Progenitor cell of endocrine pancreas (in vitro differentiated cells): ENCODE measurements at places on chromosomes 3 and 15.

DNA sequence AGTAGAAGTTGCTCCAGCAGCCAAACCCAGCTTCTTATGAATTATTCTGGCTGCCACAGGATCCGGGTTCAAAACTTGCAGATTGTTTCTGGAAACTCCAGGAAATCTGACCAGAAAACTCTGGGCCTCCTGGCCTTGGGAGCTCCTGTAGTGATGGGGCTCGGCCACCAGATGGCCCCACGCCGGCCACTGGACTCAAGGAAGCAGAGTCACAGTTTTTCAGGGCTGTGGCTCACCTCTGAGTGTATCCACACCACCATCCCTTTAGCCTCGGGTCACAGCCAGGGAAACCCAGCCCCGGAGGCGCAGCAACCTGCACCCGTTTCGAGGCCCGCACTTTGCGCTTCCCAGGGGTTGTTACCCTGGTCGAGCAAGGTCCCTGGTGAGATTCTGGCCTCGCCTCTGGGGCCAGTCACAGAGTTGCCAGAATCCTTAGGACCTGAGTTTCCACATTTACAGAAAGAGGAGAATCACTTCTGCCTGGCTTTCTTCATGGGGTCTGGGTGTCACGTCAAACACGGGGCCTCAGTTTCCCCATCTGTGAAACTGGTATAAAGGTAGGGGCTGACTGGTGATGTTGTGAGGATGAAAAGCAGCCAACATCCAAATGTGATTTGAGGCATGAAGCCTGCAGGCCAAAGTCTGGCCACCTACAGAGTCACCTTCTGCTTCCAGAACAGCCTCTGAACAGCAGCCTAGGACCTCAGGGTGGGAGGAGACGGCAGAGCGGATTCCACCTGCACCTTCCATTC is 53.5 kb upstream of the LCTL start:
- peak; percentile 74 for DNase-seq
- H3K4me1 ChIP-seq: peaks cover 11% of the 10 kb centered on the region
- no peak overlapping the region for H3K27ac ChIP-seq
- no peak overlapping the region for H3K4me3 ChIP-seq

DNA sequence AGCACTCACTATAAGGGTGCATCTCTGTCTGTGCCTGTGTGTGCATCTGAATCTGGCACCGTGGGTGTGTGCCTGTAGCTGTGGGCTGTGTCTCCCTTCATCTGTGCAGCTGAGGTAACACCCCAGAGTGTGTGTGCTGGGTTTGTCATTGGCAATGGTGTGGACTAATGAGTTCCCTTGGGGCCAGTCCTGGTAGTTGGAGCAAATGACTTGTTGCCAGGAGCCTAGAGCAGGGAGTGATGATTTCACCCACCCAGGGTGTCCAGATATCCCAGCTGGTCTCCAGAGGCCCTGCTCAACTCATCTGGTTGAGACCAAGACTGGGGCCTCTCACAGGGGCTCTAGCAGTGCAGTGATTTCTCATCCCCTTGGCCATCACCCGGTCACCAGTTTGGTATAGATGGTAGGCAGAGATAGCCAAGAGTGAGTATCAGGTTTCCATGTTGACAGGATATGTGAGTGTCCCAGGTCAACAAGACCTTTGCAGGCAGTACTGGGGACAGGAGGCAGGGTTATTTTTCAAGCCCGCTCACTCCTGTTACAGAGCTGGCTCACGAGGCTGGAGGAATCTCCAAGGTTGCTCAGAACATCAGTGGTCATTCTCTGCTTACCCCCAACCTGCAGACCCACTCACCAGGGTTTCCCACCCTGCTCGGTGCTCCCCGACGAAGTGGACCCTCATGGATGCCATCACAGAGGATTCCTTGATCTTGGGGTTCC is 4.1 kb upstream of the HDAC11 start:
- no peaks in the 10 kb centered on the region for H3K27me3 ChIP-seq
- peaks cover 14% of the 10 kb centered on the region for H3K4me1 ChIP-seq
- no peak for DNase-seq
- H3K36me3 ChIP-seq: no peaks in the 10 kb centered on the region

DNA sequence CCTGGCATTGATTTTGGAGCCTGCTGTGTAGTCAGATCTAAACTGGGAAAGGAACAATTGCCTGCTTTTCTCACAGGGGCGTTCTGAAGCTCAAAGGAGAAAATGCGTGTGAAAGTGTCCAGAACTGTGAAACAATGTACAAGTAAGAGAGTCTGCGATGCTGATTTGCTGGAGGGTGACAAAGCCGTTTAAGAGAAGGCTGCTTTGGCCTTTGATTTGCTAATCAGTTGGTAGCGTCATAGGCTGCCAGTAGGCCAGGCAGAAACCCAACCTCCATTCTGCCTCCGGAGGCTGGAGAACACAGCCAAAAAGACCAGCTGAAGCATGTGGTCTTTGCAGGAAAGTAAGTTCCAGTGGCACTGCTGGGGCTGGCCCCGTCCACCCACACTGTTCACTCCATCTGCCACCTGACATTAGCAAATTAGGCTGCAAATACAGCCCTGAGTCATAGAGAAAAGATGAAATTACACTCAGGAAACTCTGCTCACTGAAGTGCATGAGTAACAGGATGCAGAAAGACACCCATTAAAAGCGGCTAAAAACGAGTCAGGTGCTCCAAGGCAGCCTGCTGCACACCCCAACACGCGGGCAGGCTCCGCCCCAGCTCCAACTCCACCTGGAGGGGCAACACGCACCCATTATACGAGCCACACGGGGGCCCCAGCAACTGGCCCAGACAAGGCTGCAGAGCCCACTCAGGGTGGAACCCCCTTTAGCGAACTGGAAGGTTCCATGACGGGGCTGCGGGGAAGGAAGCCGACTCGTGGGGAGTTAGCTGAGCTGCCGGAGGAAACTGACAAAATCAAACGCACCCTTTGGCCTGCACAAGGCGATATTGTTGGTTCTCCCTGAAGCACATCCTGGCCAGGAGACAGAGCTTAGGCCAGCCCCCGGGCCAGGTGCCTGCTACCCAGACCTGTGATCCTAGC is 31.6 kb downstream of the ZDHHC19 start:
- no peak for DNase-seq
- H3K27ac ChIP-seq: peak overlapping the region; percentile 87
- H3K4me3 ChIP-seq: no peak overlapping the region
- H3K27me3 ChIP-seq: peaks cover 3% of the 10 kb centered on the region
- H3K4me1 ChIP-seq: peaks cover 18% of the 10 kb centered on the region
- no peaks in the 10 kb centered on the region for H3K36me3 ChIP-seq

DNA sequence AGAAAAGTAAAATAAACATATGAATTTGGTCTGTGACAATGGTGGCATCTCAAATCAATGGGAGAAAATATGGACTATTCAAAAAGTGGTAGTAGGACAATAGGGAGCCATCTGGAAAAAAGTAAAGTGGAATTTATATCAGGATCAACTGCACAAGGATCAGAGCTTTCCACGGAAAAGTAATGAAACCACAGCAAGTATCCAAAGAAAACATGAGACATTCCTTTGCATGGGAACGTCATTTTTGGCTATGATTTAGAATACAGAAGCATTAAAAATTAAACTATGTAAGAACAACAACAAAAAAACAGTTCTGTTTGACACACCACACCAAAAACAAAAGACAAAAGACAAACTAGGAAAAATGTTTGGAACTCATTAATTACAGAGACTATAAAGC is 18.7 kb downstream of the CRBN start:
- H3K36me3 ChIP-seq: peaks cover 28% of the 10 kb centered on the region
- no peaks in the 10 kb centered on the region for H3K4me1 ChIP-seq
- H3K27ac ChIP-seq: no peak overlapping the region
- DNase-seq: no peak
- H3K4me3 ChIP-seq: no peak overlapping the region

GRCh38 chr15:67850994-67851571 is 11.2 kb upstream of the RNU6-1 start:
- H3K36me3 ChIP-seq: no peaks in the 10 kb centered on the region
- no peak overlapping the region for H3K27ac ChIP-seq
- no peak for DNase-seq
- H3K4me1 ChIP-seq: peaks cover 4% of the 10 kb centered on the region

GRCh38 chr15:67340630-67341029 is 86.0 kb downstream of the IQCH start:
- peaks cover 3% of the 10 kb centered on the region for H3K4me1 ChIP-seq
- DNase-seq: no peak
- no peak overlapping the region for H3K4me3 ChIP-seq
- H3K27ac ChIP-seq: no peak overlapping the region

DNA sequence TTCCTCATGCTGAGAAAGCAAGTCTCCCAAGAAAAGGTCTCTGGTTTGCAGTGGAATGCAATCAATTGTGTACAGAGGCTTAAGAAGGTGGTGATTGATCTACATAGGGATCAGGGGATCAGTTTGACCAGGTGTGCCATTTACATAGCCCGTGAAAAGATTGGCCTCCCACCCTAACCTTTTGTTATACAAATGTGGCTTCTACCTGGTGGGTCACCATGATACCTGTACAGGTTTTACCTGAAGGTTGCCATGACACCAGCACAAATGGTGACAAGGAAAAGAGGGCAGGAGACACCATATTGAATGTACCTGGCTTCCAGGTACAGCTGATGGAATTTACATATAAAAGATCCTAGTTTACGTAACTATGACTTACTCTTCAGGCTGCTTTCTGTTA is 25.5 kb upstream of the TEX55 start:
- H3K4me3 ChIP-seq: no peak overlapping the region
- peak overlapping the region; percentile 7 for H3K27ac ChIP-seq
- H3K36me3 ChIP-seq: peaks cover 11% of the 10 kb centered on the region
- H3K27me3 ChIP-seq: no peaks in the 10 kb centered on the region
- H3K4me1 ChIP-seq: peaks cover 1% of the 10 kb centered on the region

DNA sequence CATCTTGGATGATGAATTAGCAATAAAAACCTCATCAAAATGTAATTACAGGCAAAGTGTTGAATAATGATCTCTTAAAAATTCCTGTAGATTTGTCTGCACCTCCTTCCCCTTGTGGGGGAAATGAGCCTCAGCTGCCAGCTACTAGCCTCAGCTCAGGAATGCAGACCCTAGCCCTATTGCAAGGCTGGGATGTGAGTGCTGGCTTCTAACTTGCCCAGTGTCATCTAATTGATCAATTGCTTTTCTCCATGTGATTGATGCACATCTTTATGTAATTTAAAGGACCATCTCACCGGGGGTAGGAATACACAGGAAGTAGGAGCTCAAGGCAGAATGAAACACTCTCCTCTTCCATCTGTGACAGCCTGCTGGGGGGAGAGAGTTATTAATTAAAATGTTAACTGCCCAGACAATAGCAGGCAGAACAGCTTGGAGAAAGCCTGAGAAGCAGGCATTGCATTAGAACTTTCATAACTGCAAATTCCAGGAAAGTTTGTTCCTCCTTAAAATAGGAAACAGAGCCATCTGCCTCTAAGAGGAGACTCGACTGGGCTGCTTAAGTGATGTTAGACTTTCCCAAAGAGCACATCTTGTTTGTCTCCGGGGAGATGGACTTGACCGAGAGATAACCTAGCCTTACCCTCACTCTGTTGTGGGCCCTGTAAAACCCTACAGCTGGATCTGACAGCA is 69.6 kb downstream of the LRTM1 start:
- no peaks in the 10 kb centered on the region for H3K36me3 ChIP-seq
- peaks cover 31% of the 10 kb centered on the region for H3K27me3 ChIP-seq
- no peak for DNase-seq
- H3K4me1 ChIP-seq: peaks cover 5% of the 10 kb centered on the region

GRCh38 chr15:80401456-80401855 is 2.7 kb upstream of the ARNT2 start:
- peak overlapping the region; percentile 44 for H3K27ac ChIP-seq
- no peak for DNase-seq
- H3K27me3 ChIP-seq: peaks cover 3% of the 10 kb centered on the region
- peak overlapping the region; percentile 31 for H3K4me3 ChIP-seq
- peaks cover 2% of the 10 kb centered on the region for H3K36me3 ChIP-seq

- no peak overlapping the region for H3K27ac ChIP-seq
- H3K27me3 ChIP-seq: no peaks in the 10 kb centered on the region
- DNase-seq: no peak
- H3K4me1 ChIP-seq: peaks cover 18% of the 10 kb centered on the region
- H3K36me3 ChIP-seq: peaks cover 30% of the 10 kb centered on the region
Observed at GRCh38 chr3:64681827-64682226, 6.0 kb downstream of the ADAMTS9 start.

DNA sequence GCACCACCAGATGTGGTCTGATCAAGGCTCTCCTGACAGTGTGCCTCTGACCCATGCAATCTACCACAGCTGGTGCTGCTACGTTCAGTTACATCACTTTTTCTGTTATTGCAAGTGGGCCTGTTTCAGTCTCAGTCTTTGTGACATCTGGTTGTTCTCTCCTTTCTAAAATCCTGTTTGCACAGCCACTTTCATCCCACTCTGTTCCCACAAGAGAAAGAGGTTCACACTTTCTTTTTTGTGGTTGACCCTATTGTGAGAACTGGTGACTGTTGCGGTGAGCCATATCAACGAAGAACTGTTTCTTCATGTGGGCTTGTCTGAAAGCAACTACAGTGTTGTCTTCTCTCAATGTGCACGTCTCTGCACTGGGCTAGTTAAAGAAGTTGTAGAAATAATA is 342.8 kb upstream of the ARPP21 start:
- H3K4me1 ChIP-seq: no peaks in the 10 kb centered on the region
- no peaks in the 10 kb centered on the region for H3K36me3 ChIP-seq
- DNase-seq: no peak
- H3K27me3 ChIP-seq: no peaks in the 10 kb centered on the region
- H3K4me3 ChIP-seq: no peak overlapping the region

- H3K27me3 ChIP-seq: no peaks in the 10 kb centered on the region
- peaks cover 6% of the 10 kb centered on the region for H3K4me1 ChIP-seq
- no peak overlapping the region for H3K27ac ChIP-seq
- H3K4me3 ChIP-seq: no peak overlapping the region
- no peaks in the 10 kb centered on the region for H3K36me3 ChIP-seq
Observed at GRCh38 chr3:187855131-187855530, 109.9 kb upstream of the BCL6 start.

- H3K4me1 ChIP-seq: no peaks in the 10 kb centered on the region
- peaks cover 22% of the 10 kb centered on the region for H3K27me3 ChIP-seq
- no peak overlapping the region for H3K27ac ChIP-seq
Observed at GRCh38 chr15:76177491-76178040, 117.8 kb downstream of the TMEM266 start.

- no peak overlapping the region for H3K27ac ChIP-seq
- H3K4me1 ChIP-seq: peaks cover 8% of the 10 kb centered on the region
- H3K36me3 ChIP-seq: no peaks in the 10 kb centered on the region
- H3K27me3 ChIP-seq: peaks cover 10% of the 10 kb centered on the region
Observed at GRCh38 chr15:74776821-74777768, 4.8 kb upstream of the CSK start.

- no peak overlapping the region for H3K4me3 ChIP-seq
- DNase-seq: no peak
- H3K36me3 ChIP-seq: peaks cover 10% of the 10 kb centered on the region
- H3K4me1 ChIP-seq: peaks cover 20% of the 10 kb centered on the region
Observed at GRCh38 chr15:57422113-57422754, 45.9 kb downstream of the CGNL1 start.

GRCh38 chr3:124492824-124493223 is 237.4 kb upstream of the UMPS start:
- DNase-seq: no peak
- no peaks in the 10 kb centered on the region for H3K4me1 ChIP-seq
- no peak overlapping the region for H3K4me3 ChIP-seq

- H3K27ac ChIP-seq: no peak overlapping the region
- no peaks in the 10 kb centered on the region for H3K36me3 ChIP-seq
- H3K4me1 ChIP-seq: no peaks in the 10 kb centered on the region
- peaks cover 10% of the 10 kb centered on the region for H3K27me3 ChIP-seq
- no peak for DNase-seq
Observed at GRCh38 chr15:33159726-33160453, 34.6 kb downstream of the FMN1 start.
